ENCODE measurements at places on chromosomes 13 and 19.

DNA sequence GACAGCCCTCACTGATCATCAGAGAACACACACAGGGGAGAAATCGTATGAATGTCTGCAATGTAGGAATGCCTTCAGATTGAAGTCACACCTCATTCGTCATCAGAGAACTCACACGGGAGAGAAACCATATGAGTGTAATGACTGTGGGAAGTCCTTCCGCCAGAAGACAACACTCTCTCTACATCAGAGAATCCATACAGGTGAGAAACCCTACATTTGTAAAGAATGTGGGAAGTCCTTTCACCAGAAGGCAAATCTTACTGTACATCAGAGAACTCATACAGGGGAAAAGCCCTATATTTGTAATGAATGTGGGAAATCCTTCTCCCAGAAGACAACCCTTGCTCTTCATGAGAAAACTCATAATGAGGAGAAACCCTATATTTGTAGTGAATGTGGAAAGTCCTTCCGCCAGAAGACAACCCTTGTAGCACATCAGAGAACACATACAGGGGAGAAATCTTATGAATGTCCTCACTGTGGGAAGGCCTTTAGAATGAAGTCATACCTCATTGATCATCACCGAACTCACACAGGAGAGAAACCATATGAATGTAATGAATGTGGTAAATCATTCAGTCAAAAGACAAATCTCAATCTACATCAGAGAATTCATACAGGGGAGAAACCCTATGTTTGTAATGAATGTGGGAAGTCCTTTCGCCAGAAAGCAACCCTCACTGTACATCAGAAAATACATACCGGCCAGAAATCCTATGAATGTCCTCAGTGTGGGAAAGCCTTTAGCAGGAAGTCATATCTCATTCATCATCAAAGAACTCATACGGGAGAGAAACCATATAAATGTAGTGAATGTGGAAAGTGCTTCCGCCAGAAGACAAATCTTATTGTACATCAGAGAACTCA lies 32.5 kb downstream of the ZNF567 start:
- no peak for DNase-seq

- no peak for DNase-seq
Measured at GRCh38 chr13:70668293-70668692, 560.0 kb upstream of the KLHL1 start.

GRCh38 chr19:4816202-4816949 lies 15.1 kb downstream of the TICAM1 start:
- DNase-seq, result no peak

GRCh38 chr13:23129331-23129730 lies 51.4 kb upstream of the SGCG start:
- DNase-seq, result no peak

GRCh38 chr13:83496501-83496900 lies 385.8 kb downstream of the SLITRK1 start:
- DNase-seq, result no peak

DNA sequence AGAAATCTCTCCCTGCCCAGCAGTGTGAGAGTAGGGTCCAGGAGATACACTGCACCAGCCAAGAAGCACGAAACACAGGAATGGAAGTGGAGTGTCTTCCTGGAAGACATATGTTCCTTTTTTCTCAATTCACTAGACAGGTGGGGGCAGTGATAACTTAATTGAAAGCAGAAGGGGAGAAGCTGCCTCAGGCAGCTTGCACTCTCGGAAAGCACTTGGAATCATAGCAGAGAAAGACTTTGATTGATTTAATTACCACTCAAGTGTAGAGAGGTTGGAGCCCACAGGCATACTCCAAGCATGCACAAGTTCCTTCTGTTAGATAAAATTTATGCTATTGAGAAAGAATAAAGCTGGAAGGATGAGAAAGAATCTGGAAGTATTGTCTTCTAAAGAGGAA lies 249.4 kb downstream of the SLITRK6 start:
- DNase-seq, result no peak

DNA sequence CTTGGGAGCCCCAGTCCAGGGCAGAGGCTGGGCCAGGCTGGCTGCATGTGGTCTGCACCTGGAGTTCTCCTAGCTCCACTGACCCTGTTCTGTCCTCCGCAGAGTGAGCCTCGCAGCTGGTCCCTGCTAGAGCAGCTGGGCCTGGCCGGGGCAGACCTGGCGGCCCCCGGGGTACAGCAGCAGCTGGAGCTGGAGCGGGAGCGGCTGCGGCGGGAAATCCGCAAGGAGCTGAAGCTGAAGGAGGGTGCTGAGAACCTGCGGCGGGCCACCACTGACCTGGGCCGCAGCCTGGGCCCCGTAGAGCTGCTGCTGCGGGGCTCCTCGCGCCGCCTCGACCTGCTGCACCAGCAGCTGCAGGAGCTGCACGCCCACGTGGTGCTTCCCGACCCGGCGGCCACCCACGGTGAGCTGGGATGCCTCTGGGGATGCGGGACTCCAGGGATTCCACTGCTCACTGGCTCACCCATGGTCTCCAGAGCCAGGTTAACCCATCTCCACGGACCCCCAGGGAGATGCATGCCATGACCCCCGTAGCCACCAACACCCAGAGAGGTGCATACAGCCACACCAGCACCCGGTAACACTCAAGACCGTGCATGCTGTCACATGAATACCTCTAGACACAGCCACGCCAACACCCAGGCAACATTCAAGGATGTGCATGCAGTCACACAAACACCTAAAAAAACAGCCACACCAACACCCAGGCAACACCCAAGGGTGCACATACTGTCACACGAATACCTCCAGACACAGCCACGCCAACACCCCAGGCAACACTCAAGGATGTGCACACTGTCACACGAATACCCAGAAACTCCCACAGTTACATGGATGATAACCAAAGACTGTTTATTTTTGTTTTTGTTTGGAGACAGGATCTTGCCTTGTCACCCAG lies 8.2 kb downstream of the PKN1 start:
- DNase-seq, result no peak

DNA sequence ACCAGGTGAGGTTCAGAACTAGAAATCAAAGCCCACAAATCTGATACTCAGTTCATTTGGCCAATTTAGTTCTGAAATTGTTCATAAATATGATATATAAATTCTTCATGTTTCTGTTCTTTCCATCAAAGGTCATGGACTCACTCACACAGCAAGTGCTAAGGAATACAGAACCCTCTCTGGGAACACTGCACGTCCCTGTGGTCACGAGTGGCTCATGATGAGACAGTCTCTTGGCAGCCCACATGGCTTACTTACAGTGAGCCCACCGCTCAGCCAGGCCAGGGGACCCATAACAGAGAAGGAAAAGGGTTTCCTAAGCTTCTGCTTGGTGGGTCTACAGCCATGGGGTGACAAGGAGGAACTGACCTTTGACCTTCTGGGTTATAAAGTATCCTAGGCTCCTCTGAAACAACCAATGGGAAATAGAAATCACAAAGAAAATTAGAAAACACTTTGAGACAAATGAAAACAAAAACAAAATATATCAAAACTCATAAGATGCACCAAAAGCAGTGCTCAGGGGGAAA lies 67.4 kb downstream of the CDADC1 start:
- DNase-seq, result no peak

GRCh38 chr13:76289558-76289957 lies 596.6 kb downstream of the KCTD12 start:
- DNase-seq, result no peak

DNA sequence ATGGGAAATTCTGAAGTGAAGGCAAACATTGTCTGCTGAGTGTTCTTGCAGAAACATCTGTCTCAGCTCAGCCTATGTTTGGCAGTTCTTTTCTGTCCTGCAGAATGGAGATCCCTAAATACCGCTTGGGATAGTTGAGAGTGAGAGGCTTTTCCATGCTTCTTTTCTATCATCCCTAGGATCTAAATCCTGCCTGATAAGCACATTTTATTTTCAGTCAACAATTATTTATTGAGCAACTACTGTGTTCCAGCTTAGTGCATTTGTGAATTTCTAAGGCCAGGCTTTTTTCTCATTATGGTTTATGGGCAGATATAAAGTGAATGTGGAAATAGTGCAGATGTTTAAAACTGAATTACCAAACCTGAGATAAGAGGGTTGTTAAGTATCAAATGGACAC lies 62.6 kb downstream of the SLC10A2 start:
- no peak for DNase-seq

- DNase-seq, result no peak
Measured at GRCh38 chr13:25992076-25992475, 59.7 kb downstream of the SHISA2 start.

DNA sequence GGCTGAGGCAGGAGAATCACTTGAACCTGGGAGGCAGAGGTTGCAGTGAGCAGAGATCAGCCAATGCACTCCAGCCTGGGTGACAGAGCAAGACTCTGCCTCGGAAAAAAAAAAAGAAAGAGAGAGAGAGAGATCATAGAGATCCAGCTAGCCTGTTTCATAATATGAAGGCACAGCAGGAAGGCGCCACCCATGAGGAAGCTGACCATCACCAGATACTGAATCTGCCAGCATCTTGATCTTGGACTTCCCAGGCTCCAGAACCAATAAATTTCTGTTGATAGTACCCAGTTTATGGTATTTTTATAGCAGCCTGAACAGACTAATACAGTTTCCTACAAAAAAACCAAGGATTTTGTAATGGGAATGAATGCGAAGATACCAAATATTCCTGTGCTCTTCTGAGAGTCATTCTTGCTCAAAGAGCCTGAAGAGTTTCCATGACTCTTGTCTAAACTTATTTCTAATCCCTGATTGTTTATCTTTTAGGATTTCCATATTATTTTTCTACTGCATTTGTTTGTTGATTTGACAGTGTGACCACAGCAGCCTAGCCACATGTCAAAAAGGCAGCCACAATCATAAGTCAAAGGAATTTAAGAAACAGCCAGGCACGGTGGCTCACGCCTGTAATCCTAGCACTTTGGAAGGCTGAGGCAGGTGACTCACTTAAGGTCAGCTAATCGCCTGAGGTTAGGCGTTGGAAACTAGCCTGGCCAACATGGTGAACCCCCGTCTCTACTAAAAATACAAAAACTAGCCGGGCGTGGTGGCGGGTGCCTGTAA lies 37.7 kb upstream of the PDCD5 start:
- DNase-seq, result no peak

GRCh38 chr19:56751078-56751489 lies 79.5 kb upstream of the ZNF835 start:
- DNase-seq, result no peak

DNA sequence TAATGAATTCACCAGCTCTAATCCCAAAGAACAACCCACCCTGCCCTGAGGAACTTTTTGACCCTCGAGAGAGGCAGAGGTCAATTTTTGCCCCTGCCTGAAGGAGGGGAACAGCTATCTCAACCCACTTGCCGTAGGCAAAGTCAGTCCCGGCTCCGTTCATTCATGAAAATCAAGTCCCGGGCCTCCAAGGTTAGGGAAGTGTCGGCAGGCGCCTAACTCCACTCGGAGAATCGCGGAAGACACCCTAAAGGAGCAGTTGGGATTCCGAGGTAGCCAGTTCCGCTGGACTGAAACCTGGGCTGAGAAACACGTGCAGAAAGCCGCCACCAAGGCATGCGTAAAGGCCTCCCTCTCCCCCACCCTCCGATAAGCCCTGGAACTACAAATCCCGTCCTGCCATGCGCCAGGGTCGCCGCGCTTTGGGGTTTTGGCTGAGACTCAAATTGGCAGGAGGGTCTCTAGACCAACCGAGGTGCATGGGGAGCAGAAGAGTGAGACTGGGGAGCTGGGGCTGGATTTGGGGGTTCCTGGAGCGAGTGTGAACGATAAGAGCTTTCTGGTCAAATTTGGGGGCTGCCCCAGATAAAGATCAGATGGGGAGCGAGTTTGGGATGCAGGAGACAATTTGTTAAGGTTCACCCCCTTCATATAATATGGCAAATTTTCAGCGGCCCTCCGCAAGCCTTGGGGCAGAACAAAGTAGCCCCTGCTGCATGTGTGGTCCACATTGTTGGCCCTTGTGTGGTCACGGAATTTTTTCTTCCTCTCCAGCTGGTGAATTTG lies at the start of gene TNPO2:
TSS of gene TNPO2 (minus strand) at position 292 of the 786 bp plus-strand sequence. CDS start 2,955 bp downstream, outside the sequence.
- no peak for DNase-seq

DNA sequence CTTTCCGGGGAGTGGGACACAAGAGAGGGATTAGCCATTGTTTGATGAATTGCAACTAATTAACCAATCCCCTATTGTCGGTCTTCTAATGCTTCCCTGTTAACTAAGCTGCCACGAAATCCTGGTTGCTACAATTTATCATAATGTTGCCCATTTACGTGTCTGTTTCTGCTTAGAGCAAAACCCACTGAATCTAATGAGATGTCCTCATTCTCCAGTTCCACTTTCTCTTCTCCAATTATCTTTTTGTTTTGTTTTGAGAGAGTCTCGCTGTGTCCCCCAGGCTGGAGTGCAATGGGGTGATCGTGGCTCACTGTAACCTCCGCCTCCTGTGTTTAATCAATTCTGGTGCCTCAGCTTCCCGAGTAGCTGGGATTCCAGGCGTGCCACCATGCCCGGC lies 5.2 kb upstream of the DPP9 start:
- no peak for DNase-seq

- no peak for DNase-seq
Measured at GRCh38 chr13:113546571-113547237, 37.8 kb upstream of the TFDP1 start.

GRCh38 chr13:102589301-102589822 lies 7.4 kb upstream of the TPP2 start:
- DNase-seq, result no peak

- DNase-seq, result no peak
Measured at GRCh38 chr13:98523455-98524102, 53.3 kb downstream of the STK24 start.

GRCh38 chr13:46320406-46320805 lies 66.6 kb downstream of the RUBCNL start:
- no peak for DNase-seq

- DNase-seq, result no peak
Measured at GRCh38 chr19:46654621-46655152, 6.3 kb downstream of the DACT3 start.

DNA sequence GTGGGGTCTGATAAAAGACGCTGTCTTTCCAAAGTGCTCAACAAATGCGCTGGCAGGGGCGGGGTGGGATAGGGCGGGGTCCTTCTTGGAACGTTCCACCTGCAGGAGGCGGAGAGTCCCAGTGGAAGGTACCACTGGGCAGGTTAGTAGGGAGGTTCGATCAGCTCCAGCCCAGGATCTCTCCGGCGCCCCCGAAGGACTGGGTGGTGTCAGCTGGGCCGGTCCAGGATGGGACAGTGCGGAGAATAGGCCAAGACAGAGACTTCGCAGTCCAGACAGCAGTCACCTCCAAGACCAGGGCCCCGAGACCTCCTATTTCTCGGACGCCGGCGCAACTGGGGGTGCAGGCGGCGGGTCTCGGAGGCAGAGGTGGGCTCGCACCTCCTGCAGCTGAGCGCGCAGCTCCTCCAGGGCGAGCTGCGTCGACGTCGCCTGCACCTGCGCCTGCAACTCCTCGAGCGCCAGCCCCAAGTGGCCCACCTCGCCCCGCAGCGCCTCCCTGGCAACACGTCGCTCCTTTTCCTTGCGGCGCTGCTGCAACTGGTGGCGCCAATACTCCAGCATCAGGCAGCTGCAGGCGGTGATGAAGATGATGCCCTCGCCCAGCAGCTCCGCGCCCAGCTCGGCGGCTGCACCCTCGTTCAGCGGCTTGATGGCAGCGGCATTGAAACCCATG lies 21.6 kb downstream of the VASP start:
- DNase-seq, result no peak

DNA sequence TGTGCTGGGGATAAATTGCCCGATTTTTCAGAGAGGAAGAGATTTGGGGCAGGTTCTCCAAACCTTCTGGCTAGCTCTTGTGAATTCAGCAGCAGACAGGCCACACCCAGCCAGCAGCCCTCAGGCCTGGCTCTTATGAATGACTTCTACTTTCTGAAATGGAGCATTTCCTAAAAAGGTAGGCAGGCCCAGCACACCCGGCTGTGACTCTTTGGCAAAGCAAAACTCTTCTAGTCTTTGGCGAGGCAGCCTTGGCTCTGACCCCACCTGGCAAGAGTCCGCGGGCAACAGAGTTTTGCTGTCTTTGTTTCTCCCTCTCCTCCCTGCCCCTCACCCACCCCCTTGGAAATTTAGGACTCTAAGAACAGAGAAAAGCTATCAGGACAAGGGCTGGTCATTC lies 221.2 kb downstream of the ZNF536 start:
- no peak for DNase-seq

Measured in GM18507 (cell line).